ENCODE measurements at places on chromosomes 13 and 19.
A peak's percentile ranks its signal among the peaks of the same experiment; 100 is the strongest.

DNA sequence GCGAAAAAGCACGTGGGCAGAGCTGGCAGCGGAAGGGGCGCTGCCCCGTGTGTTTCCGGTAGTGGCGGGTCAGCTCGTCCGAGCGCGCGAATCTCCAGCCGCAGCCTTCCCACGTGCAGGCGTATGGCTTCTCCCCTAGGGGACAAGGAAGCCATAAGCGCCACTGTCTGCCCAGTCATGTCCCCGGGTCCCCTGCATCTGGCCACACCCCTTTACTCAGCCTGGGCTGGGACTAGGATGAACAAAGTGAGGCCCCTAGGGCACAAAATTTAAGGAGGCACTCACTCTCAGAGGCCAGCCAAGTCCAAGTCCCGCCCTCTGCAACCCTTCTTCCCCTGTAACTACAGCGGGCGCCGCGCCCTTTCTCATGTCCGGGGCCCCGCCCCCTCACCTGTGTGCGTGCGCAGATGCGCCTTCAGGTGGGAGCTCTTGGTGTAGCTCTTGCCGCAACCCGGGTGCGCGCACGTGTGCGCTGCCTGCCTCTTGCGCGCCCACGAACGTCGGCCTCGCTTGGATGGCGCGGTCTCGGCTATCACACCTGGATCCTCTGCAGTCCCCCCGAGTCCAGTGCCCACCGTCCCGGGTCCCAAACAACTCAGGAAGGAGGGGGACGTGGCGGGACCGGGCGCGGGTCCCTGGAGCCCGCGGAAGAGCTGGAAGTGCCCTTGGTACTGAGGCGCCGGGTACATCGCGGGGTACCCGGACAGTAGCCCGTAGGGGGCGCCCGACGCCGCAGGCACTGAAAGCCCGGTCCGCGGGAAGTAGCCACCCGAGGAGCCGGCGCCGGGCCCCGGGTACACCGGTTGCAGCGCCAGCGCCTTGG lies 1.9 kb downstream of the KLF1 start:
- DNase-seq, result peak; percentile 54

DNA sequence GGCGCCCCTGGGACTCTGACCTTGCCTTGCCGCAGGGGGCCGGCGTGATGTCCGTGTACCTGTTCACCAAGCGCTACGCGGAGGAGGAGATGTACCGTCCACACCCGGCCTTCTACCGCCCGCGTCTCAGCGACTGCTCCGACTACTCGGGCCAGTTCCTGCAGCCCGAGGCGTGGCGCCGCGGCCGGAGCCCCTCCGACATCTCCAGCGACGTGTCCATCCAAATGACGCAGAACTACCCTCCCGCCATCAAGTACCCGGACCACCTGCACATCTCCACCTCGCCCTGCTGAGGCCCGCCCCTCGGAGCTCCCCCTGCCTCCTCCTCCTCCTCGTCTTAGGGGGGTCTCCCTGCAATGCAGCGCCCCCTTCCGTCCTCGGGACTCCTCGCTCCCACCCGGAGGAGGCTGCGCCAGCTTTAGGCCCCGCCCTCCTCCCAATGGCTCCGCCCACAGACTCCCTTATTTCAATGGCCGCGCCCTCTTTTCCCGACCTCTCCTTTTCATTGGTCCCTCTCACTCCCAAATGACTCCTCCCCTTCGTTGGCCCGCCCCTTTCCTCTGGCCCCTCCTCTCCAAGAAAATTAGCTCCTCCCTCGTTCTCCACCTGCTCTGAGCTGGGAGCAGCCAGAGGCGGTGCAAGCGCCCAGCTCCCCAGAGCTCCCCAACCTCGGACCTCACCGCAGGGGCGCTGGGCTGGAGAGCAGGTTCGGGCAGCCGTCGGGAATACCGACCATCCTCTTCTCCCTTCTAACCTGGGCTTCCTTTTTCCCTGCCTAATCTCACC lies 20.5 kb upstream of the CACNG8 start:
- DNase-seq, result no peak

- peak; percentile 45 for DNase-seq
These were observed 27.9 kb upstream of the ONECUT3 start for GRCh38 chr19:1725100-1726064.

DNA sequence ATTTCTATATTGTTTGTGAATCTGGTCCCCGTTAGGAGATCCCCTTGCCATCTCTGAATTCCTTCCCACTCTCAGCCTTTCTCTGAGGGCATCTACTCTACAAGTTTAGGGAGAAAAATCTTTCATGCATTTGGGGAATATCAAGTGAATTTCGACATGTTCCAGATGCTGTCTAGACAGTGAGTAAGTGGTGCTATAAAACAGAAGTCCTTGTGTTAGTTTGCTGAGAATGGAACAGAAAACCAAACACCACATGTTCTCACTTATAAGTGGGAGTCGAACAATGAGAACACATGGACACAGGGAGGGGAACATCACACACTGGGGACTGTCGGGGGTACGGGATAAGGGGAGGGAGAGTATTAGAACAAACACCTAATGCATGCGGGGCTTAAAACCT lies 5.1 kb downstream of the OR7A10 start:
- DNase-seq, result no peak

DNA sequence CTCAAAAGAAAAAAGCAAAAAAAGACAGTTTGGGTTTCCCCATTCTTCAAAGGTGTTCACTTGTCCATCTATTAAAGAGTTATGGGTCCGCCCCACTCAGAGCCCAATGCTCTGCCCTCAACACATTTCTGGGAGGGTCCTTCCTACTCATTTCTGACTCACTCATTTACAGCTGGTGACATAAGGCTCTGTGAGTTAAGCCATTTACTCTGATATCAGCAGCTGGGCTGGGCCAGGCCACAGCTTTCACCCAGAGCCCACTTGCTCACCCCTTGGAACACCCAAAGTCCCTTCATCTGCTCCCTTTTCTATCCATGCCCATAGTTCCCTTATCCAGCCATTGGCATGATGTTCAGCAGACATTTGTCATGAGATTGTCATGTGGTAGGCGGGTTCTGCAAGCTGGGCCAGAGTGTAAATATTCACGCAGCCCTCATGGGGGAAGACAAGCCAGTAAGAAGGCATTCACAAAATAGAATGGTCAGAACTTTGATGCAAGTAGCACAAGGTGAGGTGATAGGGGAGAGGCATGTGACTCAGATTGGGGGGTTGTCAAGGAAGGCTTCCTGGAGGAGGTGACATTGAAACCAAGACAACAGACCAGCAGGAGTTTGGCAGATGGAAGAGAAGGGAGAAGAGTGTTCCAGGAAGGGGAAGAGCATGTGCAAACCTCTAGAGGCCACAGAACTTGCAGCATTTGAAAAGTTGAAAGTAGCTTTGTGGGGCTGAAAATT lies 5.9 kb downstream of the MAST1 start:
- peak; percentile 40 for DNase-seq

GRCh38 chr19:29530540-29531457 lies 5.0 kb downstream of the VSTM2B start:
- no peak for DNase-seq

GRCh38 chr13:37029617-37030016 lies 29.0 kb downstream of the EXOSC8 start:
- no peak for DNase-seq

- DNase-seq, result no peak
These were observed 68.8 kb downstream of the CHST8 start for GRCh38 chr19:33690378-33691029.

- no peak for DNase-seq
These were observed 11.1 kb downstream of the ATP4B start for GRCh38 chr13:113646921-113647340.

GRCh38 chr19:38564981-38565690 lies 52.6 kb downstream of the MAP4K1 start:
- DNase-seq, result no peak

DNA sequence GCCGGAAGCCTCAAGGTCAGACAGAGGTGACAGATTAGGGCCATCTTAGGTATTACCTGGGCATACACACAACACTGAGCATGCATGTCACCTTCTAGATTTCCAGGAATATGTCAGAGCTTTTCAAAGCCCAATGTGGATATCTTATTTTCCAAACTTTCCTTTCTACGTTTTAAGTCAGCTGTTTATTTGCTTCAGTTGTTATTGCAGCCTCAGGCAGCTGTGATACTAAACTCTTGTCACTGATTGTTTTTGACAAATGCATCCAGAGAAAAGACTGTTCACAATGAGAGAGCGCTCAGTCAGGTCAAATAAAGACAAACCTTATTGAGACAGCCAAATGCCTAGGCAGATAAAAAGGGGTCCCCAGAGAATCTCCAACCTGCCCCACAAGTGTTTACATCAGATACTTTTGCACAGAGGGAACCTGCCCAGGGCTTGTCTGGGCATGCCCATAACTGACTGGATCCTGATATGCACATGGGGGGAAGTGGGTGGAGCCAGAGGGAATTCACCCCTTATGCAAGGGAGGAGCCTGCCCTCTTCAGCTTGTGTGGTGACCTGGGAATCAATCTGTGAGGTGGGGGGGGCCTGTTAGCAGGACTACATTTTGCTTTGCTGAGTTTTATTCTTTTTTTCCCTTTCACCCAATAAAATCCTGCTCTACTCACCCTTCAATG lies 28.5 kb downstream of the MED4 start:
- DNase-seq, result no peak

DNA sequence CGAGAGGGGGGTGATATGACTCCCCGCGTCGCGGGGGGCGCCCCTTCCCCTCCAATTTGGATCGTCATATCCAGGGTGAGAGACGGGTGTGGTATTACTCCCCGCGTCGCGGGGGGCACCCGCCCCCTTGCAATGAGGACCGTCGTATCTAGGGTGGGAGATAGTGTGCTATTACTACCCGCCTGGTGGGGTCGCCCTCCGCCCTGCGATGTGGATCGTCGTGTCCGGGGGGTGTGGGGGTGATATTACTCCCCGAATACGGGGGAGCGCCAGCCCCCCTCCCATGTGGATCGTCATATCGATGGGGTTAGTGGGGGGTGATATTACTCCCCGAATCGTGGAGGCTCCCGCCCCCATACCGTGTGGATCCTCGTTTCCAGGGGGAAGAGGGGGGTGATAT lies 29.2 kb upstream of the RGCC start:
- DNase-seq, result no peak

GRCh38 chr19:6890938-6891337 lies 3.6 kb downstream of the ADGRE1 start:
- no peak for DNase-seq

DNA sequence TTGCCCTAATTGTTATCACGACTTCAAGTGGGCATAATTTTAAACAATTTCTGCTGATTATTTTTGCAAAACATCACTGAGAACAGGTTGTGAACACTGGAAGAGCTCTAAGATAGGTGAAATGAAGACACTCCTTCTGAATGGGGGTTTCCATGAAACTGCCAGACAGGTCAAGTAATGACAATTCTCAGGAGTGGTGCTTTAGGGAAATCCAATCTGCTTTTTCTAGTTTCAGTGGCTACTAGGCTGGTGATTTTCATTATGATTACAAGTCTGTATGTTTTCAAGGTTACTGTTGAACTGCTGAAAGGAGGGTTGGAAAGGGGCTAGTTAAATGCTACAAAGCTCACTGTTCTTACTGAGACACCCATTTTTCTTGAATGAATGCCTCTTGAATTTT lies 1724.2 kb downstream of the PCDH9 start:
- DNase-seq, result no peak

- no peak for DNase-seq
These were observed 1292.9 kb downstream of the PCDH9 start for GRCh38 chr13:65937251-65937650.

GRCh38 chr13:99124794-99125316 lies 75.8 kb upstream of the UBAC2 start:
- peak; percentile 72 for DNase-seq

DNA sequence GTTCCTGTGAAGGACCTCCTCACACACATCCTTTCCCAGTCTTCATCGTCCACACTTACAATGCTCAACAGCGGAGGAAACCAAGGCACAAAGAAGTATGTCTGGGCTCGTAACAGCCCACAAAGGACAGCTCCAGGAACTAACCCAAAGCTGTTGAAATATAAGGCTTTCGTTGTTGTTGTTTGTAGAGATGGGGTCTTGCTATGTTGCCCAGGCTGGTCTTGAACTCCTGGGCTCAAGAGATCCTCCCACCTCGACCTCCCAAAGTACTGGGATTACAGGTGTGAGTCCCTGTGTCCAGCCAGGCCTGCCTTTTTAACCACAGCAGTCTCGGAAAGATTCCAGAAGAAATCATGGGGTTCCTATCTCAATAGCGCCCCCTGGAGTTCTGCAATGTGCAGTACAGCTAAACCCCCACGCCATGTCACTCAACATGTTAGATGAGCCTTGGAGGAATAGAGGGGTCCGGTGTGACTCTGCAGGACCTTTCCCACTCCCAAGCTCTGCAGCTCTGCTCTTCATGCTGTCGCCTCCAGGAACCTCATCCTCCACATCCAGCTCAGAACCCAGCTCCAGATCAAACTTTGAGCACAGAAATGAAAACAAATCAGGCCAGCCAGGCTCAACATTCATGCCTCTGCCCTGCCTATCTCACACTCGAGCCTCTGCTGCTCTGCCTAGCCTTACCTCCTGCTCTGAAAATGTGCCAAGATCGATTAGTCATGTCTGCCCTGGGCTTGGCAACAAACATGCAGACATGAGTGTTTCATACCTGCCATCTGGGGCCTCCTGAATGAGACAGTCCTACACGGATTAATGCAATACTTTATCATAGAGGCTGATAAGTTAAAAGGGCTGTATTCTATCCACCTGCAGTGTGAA lies 7.5 kb downstream of the PLA2G4C start:
- DNase-seq, result peak; percentile 77

DNA sequence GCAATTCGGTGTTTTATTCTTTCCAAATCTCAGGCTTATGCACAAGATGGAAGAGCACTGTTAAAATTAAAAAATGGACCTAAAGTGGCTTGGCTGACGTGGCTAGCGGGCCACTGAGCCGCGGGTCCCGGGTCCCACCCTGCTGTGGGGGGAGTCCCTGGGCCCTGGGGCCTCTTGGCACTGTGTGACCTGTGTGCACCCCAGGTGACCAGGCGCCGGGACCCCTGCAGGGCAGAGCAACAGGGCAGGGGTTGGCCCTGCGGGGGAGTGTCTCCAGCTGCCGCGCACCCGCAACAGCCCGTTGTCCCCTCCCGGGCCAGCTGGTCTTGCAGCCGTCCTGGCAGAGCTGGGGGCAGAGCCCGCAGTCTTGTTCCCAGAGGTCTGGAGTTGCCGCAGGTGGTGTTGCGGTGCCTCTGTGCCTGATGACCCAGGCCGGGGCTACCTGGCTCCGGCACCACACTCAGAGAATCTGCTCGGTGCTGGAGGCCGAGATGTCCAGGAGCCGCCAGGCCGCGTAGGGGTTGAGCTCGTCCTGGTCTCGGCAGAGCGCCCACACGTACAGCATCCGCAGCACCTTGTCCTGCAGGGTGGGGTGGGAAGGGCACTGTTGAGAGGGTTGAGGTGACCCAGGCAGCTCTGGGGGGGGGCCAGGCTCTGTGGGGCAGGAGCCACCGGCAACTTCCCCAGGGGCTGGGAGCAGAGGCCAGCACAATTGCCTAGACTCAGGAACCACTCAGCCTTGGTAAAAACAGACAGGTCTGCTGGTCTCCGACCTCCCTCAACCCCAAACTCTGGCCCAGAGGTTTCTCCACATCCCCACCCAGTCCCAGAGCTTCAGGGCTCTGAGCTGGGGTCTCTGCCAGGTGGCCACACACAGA lies 1.0 kb upstream of the CTXN1 start:
- no peak for DNase-seq

DNA sequence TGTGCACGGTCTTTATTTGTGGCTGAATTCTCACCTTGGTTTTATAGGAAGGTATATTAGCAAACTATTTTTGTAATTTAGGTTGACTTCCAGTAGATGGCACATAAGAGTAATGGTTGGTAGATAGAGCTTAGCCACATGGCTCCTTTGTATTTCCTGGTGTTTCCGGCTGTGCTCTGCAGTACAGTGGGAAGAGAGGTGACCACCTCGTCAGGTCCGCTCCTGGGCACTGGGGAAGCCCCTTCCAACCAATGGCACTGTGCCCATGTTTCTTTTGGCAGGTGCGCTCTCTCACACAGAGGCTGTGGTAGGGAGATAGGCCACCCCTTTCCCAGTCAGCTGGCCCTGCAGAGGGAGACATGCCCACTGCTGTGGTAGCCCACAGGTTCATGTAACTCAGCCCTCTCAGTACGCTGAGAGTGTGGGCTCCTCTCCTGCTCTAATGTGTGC lies 74.3 kb upstream of the ATP12A start:
- peak; percentile 44 for DNase-seq
